H1 (cell line): ENCODE measurements at places on chromosomes 16 and 17. TPM values are rescaled to one million over a fixed set of nuclear protein-coding genes. Genes with fewer than 3 reads are reported as not detected.

GRCh38 chr17:54749157-54749556, 151.5 kb upstream of the TOM1L1 start:
- no peaks in the 10 kb centered on the region for H3K27me3 ChIP-seq
- no peaks in the 10 kb centered on the region for H3K4me1 ChIP-seq
- no peaks in the 10 kb centered on the region for H3K36me3 ChIP-seq
- no peak overlapping the region for H3K4me3 ChIP-seq
- DNase-seq = no peak

DNA sequence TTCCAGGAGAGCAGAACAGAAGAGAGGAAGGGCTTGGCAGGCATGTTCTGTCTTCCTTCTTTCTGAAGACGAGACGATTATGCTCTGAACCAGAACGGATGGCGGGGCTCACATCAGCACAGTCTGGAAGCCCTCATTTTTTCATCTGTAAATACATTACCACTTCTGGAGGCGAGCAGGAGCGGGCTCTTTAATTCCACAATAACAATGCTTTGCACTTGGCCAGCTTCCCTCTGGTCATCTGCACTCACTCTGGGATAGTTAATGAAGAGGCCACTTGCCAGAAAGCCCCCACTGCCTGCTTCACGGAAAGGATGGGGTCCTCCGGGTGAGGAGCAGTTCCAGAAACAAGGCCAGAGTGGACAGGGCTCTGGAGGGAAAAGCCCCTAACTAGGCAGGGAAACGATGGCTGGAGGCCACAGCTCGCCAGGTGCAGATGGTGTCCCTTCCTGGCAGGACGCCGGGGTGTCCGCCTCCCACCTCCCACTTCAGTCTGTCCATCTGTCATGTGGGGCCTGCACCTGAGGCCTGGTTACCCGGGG, 13.1 kb upstream of the BCAR1 start:
- peaks cover 20% of the 10 kb centered on the region for H3K4me1 ChIP-seq
- H3K27ac ChIP-seq = no peak overlapping the region
- no peaks in the 10 kb centered on the region for H3K36me3 ChIP-seq
- no peak for DNase-seq
- no peaks in the 10 kb centered on the region for H3K27me3 ChIP-seq

Gene TPSD1
- not detected in 2 replicates for total RNA-seq

DNA sequence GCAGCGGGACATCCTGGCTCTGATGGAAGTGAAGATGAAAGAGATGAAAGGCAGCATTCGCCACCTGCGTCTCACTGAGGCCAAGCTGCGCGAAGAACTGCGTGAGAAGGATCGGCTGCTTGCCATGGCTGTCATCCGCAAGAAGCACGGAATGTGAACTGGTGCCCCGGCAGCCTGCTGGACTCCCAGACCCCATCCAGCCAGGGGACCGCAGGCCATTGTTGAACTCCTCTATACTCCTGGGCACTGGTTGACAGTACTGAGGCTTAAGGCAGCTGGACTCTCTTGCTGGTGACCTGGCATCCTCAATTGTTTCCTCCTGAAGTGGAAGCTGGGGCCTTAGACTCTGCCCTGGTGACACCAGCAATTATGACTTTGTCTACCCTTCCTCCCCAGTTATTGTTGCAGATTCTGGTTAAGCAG, 1.2 kb downstream of the THAP11 start:
- H3K4me3 ChIP-seq = peak overlapping the region; percentile 97
- H3K27ac ChIP-seq = no peak overlapping the region
- H3K27me3 ChIP-seq = no peaks in the 10 kb centered on the region
- peaks cover 12% of the 10 kb centered on the region for H3K4me1 ChIP-seq
- no peaks in the 10 kb centered on the region for H3K36me3 ChIP-seq

Gene TSPOAP1
- total RNA-seq = 9.2 and 9.8 TPM in 2 replicates

GRCh38 chr17:73424571-73424970, 112.8 kb upstream of the CDC42EP4 start:
- H3K4me1 ChIP-seq = no peaks in the 10 kb centered on the region
- H3K36me3 ChIP-seq = peaks cover 6% of the 10 kb centered on the region
- H3K4me3 ChIP-seq = no peak overlapping the region
- no peak overlapping the region for H3K27ac ChIP-seq

DNA sequence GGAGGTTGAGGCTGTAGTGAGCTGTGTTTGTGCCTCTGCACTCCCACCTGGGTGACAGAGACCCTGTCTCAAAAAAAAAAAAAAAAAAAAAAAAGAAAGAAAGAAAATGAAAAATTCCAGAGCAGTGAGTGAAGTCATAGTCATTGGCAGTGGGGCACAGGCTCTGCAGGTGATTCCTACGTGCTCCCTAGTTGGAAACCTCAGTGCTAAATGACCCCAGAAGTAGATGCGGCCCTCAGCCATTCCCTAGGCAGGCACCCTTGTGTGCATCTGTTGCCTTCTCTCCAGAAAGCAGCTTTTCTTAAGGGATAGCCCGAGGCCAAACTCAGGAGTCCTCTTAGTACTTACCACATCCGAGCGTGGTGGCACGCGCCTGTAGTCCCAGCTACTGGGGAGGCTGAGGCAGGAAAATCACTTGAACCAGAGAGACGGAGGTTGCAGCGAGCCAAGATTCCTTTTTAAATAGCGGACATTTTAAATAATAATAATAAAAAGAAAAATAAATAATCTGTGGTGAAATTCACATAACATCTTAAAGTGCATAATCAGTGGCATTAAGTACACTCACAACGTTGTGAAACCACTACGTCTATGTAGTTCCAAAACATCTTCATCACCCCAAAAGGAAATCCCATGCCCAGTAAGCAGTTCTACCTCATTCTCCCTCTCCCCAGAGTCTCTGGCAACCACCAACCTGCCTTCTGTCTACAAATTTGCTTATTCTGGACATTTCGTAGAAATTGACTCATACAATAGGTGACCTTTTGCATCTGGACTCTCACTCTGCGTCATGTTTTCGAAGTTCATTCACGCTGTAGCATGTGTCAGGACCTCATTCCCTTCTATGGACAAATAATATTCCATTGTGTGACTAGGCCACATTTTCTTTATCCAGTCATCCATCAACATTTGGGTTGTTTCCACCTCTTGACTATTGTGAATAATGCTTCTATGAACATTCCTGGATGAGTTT, 12.5 kb upstream of the SPHK1 start:
- H3K4me3 ChIP-seq = no peak overlapping the region
- H3K4me1 ChIP-seq = no peaks in the 10 kb centered on the region; the same call in 1 of the 2 replicates
- no peak overlapping the region for H3K27ac ChIP-seq
- no peaks in the 10 kb centered on the region for H3K36me3 ChIP-seq

Gene SNF8
- total RNA-seq = 130 and 133 TPM in 2 replicates

- no peaks in the 10 kb centered on the region for H3K36me3 ChIP-seq
- H3K4me3 ChIP-seq = no peak overlapping the region
- H3K4me1 ChIP-seq = no peaks in the 10 kb centered on the region
- no peak overlapping the region for H3K27ac ChIP-seq
Measured at GRCh38 chr16:853306-853705, 52.8 kb upstream of the GNG13 start.

GRCh38 chr17:67475161-67475937, 98.3 kb downstream of the PITPNC1 start:
- no peaks in the 10 kb centered on the region for H3K36me3 ChIP-seq
- no peak overlapping the region for H3K27ac ChIP-seq
- H3K4me3 ChIP-seq = no peak overlapping the region
- no peaks in the 10 kb centered on the region; the same call in 1 of the 2 replicates for H3K4me1 ChIP-seq
- H3K27me3 ChIP-seq = no peaks in the 10 kb centered on the region
- peak; percentile 47 for DNase-seq

Gene GNGT2
- 0.73 and 1.4 TPM in 2 replicates for total RNA-seq

GRCh38 chr16:34648-34987, 18.8 kb downstream of the POLR3K start:
- H3K27ac ChIP-seq = no peak overlapping the region
- no peak for DNase-seq
- no peaks in the 10 kb centered on the region for H3K27me3 ChIP-seq
- H3K36me3 ChIP-seq = no peaks in the 10 kb centered on the region
- no peaks in the 10 kb centered on the region; the same call in 1 of the 2 replicates for H3K4me1 ChIP-seq

DNA sequence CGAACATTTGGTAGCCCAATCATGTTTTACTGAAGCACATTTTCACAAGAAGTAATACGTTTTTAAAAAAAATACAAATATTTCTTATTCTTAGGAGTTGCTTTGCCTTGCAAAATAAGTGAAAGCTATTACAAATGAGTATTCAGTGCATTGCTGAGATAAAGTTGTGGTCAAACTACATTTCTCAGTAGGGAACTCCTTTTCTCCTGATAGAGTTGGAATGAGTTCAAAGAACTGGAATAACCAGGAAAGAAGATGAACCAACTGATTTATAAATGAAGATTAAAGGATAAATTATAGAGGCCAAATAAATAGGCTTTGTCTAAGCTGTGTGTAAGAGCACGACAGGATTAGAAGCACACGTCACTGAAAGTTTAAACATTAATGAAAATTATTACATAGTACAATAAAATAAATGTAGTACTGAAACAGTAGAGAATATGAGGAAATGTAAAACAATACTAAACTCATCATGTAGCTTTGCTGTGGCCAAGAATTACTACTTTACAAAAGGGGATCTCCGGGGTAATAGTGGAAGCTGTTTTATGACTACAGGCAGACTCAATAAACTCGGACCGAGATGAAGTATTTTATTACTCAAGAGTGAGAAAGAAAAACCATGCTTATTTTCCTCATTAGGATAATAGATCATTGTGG, 73.6 kb downstream of the KCNJ2 start:
- H3K4me1 ChIP-seq = no peaks in the 10 kb centered on the region
- DNase-seq = no peak
- H3K27me3 ChIP-seq = no peaks in the 10 kb centered on the region
- no peaks in the 10 kb centered on the region for H3K36me3 ChIP-seq

Gene SECTM1
- 0.20 and 0.57 TPM in 2 replicates for total RNA-seq

Gene C1QTNF8
- not detected in 2 replicates for total RNA-seq

DNA sequence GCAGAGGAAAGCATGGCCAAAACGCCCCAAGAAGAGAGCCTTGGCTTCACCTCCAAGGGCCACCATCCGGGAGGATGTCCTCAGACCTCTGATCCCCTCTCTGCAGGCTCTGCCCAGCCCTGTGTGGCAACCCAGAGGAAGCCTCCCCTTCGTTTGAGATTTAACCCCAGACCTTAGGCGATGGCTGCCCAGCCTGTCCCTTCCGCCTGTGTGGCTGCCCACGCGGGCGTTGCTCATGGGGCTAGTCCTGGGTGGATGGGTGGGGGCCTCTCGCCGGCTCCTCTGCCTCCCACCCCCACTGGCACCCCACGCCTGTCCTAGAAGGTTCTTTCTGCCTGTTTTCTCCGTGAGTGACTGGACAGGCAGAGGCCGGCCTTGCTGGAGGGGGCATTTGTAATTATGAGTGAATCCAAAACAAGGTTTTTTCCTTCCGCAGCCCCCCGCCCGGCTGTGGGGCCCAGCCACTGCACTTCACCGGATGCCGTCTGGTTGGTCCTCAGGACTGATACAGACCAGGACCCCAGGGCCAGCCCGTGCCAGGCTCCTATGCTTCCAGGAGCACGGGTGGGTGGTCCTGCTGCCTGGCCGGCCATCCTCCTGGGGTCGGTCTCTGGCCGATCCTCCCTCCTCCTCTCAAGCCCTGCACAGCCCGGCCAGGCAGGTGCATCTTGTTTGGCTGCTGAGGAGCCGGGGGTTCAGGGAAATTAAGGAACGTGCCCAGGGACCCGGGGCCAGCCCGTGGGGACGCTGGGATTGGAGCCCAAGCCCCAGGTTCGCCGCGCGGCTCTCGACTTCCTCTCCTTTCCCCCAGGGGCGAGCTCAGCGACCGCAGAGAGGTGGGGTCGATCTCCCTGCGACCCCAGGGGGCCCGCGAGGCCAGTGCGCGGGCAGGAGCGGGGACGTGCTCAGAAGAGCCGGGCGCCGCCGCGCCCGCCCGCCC, at the start of gene TMEM235:
Gene TMEM235 (plus strand): TSS at position 636 of the 940 bp plus-strand sequence. CDS start 393 bp downstream, outside the sequence.
- H3K27ac ChIP-seq = no peak within 1 kb of the TSS
- H3K4me1 ChIP-seq = peaks cover 5% of the 10 kb centered on the region; the same call in 1 of the 2 replicates
- peak; percentile 65 for DNase-seq
- H3K27me3 ChIP-seq = no peaks in the 10 kb centered on the region
- H3K36me3 ChIP-seq = no peaks in the 10 kb centered on the region

DNA sequence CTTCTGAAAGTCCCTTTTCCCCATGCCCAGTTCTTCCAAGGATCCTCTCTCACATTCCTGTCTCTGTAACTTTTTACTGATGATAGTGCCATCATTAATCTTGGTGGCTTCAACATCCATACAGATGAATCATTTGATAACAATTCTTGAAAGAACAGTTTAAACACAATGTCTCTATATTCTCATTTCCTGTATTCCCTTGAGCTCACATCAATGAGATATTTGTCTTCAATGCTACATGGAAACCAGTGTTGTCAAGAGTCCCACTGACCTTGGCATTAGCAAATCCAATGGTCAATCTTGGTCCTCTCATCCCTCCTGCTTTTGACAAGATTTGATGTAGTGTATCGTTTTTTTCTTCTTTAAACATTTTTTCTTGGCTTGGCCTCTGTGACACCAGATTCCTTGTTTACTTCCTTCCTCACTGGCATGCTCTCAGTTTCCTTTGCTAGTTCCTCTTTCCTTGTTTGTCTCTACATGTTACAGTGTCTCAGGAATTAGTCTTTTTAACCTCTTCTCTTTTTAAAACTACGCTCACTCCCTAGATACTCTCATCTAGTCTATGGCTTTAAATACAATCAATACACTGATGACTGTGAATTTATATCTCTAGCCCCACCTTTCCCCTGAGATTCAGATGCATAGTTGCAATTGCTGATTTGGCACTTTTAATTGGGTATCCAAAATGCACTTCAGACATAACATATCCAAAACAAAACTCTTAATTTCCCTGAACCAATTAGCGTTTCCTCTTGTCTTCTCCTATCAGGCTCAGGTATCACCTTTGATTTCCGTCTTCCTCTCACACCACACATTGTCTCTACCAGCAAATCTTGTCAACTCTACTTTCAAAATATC, 134.0 kb downstream of the MYO1D start:
- H3K27ac ChIP-seq = no peak overlapping the region
- H3K4me1 ChIP-seq = no peaks in the 10 kb centered on the region
- H3K4me3 ChIP-seq = no peak overlapping the region
- no peaks in the 10 kb centered on the region for H3K36me3 ChIP-seq

- H3K27ac ChIP-seq = no peak overlapping the region
- no peaks in the 10 kb centered on the region for H3K4me1 ChIP-seq
- peak overlapping the region; percentile 100 for H3K4me3 ChIP-seq
- DNase-seq = no peak
- H3K36me3 ChIP-seq = peaks cover 4% of the 10 kb centered on the region
- H3K27me3 ChIP-seq = no peaks in the 10 kb centered on the region
Measured at GRCh38 chr17:7014995-7015958, 2.9 kb downstream of the RNASEK start.

Gene KRT40
- not detected in 2 replicates for total RNA-seq

Gene ACBD4
- total RNA-seq = 9.3 and 10.7 TPM in 2 replicates

GRCh38 chr17:40363111-40363827, 1.3 kb downstream of the GJD3 start:
- H3K36me3 ChIP-seq = no peaks in the 10 kb centered on the region
- H3K27me3 ChIP-seq = peaks cover 21% of the 10 kb centered on the region
- H3K4me1 ChIP-seq = peaks cover 34% of the 10 kb centered on the region
- H3K4me3 ChIP-seq = peak overlapping the region; percentile 41
- H3K27ac ChIP-seq = no peak overlapping the region
- DNase-seq = no peak

DNA sequence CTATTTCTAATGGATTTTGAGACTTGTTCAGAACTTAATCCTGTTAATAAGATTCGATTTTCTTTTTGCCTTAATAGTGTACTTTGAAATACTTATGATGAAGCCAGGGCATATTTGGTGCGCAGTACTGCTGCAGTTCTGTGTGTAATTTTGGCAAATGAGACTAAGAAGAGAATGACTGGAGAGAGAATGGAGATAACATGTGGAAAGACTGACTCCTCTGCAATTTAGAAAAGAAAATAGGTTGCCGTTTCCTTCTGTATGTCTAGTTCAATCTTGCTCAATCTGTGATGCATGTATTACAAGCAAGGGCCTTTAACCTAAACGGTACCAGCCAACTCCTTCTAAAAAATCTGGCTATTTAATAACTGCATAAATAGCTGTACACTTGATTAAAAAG, 285.1 kb upstream of the CDH11 start:
- DNase-seq = no peak
- no peaks in the 10 kb centered on the region for H3K36me3 ChIP-seq

Gene TEKT5
- total RNA-seq = not detected in 2 replicates
